ENCODE measurements at places on chromosomes 5 and 9. TPM values are rescaled to one million over a fixed set of nuclear protein-coding genes. Genes with fewer than 3 reads are reported as not detected.

The ADRB2 gene
- 1.3 TPM for total RNA-seq

The TRPM6 gene
- under 0.01 TPM for total RNA-seq

The FIBCD1 gene
- 17.5 TPM for total RNA-seq

The FLT4 gene
- total RNA-seq = 0.15 TPM

The MAPKAP1 gene
- total RNA-seq = 98.9 TPM

The FOXD4L6 gene
- not detected for total RNA-seq

The IL5 gene
- total RNA-seq = not detected

The SLC34A3 gene
- under 0.01 TPM for total RNA-seq

The SLCO6A1 gene
- total RNA-seq = not detected

The SIT1 gene
- total RNA-seq = not detected

The ADAMTS6 gene
- total RNA-seq = 52.8 TPM

The SLC6A3 gene
- under 0.01 TPM for total RNA-seq

The CCDC183 gene
- total RNA-seq = 0.33 TPM

The OR1J2 gene
- total RNA-seq = not detected

The PCDHA1 gene
- total RNA-seq = not detected

The DPP7 gene
- total RNA-seq = 89.9 TPM

The CARD9 gene
- 1.3 TPM for total RNA-seq

The FOXD4 gene
- total RNA-seq = 0.17 TPM

The INSYN2B gene
- total RNA-seq = 14.6 TPM

The RBM27 gene
- 27.8 TPM for total RNA-seq

The KCNV2 gene
- total RNA-seq = not detected

The CYSRT1 gene
- total RNA-seq = 0.44 TPM

The PDE8B gene
- total RNA-seq = not detected

The IFNA13 gene
- not detected for total RNA-seq

The TYRP1 gene
- not detected for total RNA-seq

The SERF1A gene
- total RNA-seq = 4.1 TPM

The ZNF608 gene
- 13.4 TPM for total RNA-seq

The ERCC6L2 gene
- total RNA-seq = 70.0 TPM

The FSTL4 gene
- total RNA-seq = 0.17 TPM

The LEAP2 gene
- total RNA-seq = 0.50 TPM

The ARL14EPL gene
- not detected for total RNA-seq

The TMEM8B gene
- total RNA-seq = 7.4 TPM

The REEP2 gene
- 8.4 TPM for total RNA-seq

The CDKN2AIPNL gene
- 37.8 TPM for total RNA-seq
